ENCODE measurements at places on chromosomes 1 and 21.

- no peak for DNase-seq
These were observed 21.1 kb downstream of the NCF2 start for GRCh38 chr1:183569141-183569540.

DNA sequence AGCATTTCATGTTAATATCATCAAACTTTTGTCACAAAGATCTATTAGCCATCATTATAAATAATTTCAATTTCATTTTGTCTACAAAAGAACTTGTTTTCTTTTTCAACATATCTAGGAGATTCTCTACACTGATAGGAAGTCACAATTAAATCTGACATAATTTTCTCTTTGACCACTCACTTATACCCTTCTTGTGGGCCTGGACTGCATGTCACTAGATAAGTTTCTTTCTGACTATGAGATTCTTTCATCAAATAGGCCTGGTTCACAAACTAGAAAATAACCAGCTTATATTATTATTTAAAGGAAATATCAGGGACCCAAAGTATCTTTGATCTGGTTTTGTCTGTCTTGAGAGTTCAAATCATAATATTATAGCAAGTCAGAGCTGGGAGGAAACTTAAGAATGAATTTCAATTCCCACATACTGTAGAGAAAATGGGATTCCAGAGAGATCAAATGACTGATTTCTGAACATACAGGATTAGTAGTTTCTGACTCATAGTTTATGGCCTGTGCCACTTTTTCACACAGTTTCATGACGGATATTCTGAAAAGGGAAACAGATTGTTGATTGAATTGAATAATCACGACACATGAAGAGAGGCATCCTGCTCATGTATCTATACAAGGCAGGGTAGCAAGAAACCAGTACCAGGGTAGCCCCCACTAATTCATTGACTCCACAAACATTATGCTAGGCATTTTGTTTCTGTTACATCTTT is 355.8 kb downstream of the GPATCH2 start:
- no peak for DNase-seq

- DNase-seq = no peak
These were observed 411.8 kb upstream of the PTBP2 start for GRCh38 chr1:96309783-96310182.

GRCh38 chr1:166977951-166978350 is 2.6 kb upstream of the ILDR2 start:
- DNase-seq = no peak

DNA sequence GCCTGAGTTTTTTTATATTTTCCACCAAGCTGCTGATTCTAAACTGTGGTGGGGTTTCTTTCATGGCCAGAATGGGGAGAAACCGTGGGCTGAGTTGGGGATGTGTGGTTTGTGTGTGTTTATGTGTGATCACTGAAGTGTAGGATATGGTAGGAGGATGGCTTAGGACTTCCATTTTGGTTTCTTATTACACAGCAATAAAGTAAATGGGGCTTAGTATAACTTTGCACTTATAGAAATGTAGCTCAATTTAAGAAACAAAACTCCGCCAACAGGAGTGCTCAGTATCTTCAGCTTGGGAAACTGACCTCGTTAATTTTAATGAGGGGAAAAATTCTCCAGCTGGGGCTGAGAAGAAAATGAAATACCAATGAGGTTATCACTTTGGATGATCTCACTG is 77.8 kb downstream of the PBX1 start:
- DNase-seq = no peak

DNA sequence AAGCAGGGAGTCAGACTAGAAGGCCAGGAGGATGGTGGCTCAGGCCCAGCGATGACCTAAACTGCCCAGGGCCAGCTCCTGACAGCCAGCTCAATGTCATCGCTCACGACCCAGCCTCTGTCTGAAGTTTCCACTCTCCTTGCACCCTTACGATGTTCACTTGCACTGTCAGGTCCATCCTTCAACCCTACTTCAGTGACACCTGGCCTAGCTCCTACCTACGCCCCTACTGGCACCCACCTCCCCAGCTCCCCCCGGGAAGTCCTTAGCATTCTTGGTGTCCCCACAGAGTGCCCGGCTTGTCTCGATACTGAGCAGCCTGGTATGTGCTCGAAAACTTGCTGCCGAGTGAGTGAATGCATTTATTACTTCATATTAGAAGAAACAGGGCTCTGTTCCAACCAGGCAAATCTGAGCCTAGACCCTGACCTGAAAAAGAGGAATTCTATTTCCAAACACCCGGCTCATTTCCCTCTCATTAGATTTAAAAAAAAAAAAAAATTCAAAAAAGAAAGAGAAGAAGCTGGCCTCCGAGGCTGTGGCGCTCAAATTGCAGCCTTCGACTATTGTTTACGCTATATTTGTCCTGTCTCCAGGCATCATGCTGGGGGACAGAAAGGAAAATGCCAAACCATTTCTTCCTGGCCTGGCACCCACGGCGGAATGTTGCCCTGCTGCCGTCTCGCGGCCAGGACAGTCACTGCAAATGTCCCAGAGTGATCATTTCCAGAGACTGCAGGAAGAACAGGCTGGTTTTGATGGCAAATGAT is 29.8 kb upstream of the LRRC38 start:
- no peak for DNase-seq

GRCh38 chr1:180376253-180376652 is 126.1 kb downstream of the ACBD6 start:
- no peak for DNase-seq

GRCh38 chr1:189708674-189709073 is 769.0 kb downstream of the BRINP3 start:
- no peak for DNase-seq

DNA sequence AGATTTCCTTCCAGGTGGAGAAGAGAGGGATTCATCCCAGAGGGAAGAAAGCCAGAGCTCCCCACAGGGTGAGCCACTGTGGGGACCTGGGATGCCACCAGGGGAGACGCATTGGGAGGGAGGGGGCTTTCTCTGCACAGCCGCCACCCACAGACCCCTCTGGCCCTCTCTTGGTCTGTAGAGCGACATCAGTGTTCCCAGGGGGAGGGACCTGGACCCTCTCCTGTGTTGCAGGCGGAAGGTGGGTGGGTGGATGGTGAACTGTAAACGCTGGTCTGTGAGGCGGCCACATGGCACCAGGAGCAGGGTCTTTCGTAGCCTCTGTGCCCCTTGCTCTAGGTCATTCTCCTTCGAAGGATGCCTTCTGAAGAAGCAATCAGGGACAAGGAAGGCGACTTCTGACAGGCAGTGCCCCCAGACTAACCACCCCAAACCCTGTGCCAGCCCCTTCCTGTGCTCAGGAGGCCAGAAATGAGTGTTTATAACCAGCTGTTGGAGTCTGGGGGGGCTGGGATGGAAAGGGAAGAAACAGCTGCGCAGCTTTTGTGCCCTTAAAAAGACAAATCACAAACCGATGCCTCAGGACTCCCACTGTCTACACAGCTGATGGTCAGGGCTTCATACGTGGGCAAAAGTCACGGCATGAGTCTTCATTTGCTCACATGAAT is 121.4 kb upstream of the ZBTB40 start:
- DNase-seq = no peak

GRCh38 chr1:1020000-1020404 is at the start of gene AGRN:
TSS of gene AGRN (plus strand) at chr1:1020120. CDS start at chr1:1020173, 53 bp downstream.
- DNase-seq = peak; percentile 17

- DNase-seq = no peak
These were observed 29.9 kb downstream of the TMCO1 start for GRCh38 chr1:165738794-165739193.

- DNase-seq = peak; percentile 57
These were observed at the start of gene PADI2 for GRCh38 chr1:17119076-17119772. TSS of gene PADI2 (minus strand) at chr1:17119451. CDS start at chr1:17119371, 80 bp downstream.

GRCh38 chr1:44501047-44501890 is 96.2 kb downstream of the RNF220 start:
- no peak for DNase-seq

DNA sequence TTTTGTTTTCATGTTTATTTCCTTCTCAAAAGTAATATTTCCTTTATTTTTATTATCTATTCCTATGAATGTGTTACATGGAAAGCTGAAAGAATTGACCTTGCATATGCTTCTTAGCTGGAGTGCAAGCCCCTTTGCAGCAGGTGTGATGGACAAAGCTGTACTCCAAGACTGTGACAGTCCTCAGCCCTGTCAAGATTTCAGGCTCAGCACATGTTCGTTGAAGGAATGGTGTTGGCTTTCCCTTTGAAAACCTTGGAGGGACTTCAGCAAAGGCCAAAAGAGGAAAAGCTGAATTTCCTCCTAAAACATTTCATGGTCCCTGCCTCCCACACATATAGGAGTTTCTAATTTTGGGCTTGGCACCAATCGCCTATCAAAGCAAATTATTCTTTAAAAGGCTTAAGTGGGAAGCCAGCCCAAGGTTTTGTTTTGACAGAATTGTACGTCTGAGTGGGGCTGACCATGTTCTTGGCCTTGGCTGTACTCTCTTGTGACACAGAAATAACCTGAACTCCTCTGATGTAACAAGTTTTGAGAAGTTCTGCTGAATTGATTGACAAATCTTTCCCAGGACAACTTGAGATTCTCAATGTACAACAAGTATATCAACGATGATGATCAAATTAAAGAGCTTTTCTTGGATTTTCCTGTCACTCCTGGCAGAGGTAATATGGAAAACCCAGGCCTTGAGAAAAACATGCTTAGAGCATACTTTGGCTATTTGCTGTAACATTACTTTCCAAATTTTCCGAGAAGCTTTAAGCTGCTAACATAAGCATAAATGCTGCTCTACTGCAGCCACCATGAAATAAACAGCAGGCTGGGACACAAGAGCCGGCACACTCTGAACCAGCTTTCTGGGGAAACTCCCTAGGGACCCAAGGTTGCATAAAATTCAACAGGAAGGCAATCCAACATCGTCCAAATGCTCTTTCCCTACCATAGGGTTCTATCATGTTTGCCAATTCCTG is 135.7 kb upstream of the ZNF648 start:
- DNase-seq = no peak

- DNase-seq = peak; percentile 63
These were observed at the start of gene BATF3 for GRCh38 chr1:212699625-212700222. TSS of gene BATF3 (minus strand) at chr1:212699840. CDS start at chr1:212699762, 78 bp downstream.

- no peak for DNase-seq
These were observed 142.6 kb upstream of the GJB5 start for GRCh38 chr1:34612091-34612827.

DNA sequence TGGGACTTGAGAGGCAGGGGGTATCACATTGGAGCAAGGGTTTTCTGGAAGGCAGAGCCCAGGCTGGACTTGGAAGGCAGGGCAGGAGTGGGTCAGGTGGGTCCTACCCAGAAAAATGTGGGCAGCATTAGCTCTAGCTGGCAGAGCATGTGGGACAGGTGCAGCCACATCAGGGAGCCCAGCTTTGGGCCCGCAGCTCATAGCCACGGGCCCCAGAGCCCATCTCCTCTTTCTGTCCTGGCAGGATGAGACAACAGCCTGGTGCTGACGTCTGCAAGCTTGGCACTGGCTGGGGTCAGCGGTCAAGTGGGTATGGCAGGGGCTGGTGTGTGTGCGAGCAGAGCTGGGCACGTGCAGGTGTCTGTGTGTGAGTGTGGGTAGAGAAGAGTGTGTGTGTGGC is 154.7 kb downstream of the GRIK3 start:
- DNase-seq = no peak

DNA sequence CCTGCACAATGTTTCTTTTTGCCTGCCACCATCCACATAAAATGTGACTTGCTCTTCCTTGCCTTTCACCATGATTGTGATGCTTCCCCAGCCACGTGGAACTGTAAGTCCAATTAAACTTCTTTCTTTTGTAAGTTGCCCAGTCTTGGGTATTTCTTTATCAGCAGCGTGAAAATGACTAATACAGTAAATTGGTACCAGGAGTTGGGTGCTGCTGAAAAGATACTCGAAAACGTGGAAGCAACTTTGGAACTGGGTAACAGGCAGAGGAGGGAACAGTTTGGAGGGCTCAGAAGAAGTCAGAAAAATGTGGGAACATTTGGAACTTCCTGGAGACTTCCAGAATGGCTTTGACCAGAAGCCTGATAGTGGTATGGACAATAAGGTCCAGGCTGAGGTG is 425.3 kb downstream of the GPATCH2 start:
- DNase-seq = no peak

- peak; percentile 50 for DNase-seq
These were observed 74.0 kb upstream of the GPR88 start for GRCh38 chr1:100463791-100464424.

- DNase-seq = no peak
These were observed 81.2 kb downstream of the GALNT2 start for GRCh38 chr1:230148126-230148652.

- no peak for DNase-seq
These were observed 313.6 kb downstream of the HHIPL2 start for GRCh38 chr1:222234351-222234750.

GRCh38 chr1:106753066-106753465 is 303.4 kb upstream of the PRMT6 start:
- DNase-seq = no peak
